ENCODE measurements at places on chromosomes 1 and 21.

GRCh38 chr1:15368888-15369287, 40.8 kb upstream of the EFHD2 start:
- no peak for DNase-seq

DNA sequence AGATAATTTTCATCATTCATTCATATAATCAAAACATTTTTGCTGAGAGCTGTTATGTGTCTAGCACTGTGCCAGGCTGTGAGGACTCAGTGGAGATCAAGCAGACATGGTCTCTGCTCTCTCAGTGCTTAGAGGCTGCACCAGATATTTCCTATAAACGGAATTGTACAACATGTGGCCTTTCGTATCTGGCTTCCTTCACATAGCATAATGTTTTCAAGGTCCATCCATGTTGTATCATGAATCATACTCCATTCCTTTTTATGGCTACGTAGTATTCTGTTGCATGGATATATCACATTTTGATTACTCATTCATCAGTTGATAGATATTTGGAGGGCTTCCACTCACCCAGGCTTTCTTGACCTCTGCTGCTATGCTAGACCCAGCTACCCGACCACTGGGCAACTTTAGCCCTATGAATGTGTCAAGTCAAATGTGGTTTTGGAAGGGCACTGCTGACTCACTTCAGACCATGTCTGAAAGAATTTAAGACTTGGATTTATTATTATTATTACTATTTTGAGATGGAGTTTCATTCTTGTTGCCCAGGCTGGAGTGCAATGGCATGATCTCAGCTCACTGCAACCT, 18.5 kb downstream of the NCF2 start:
- no peak for DNase-seq

GRCh38 chr1:98323388-98323787, 338.1 kb upstream of the SNX7 start:
- DNase-seq = no peak

DNA sequence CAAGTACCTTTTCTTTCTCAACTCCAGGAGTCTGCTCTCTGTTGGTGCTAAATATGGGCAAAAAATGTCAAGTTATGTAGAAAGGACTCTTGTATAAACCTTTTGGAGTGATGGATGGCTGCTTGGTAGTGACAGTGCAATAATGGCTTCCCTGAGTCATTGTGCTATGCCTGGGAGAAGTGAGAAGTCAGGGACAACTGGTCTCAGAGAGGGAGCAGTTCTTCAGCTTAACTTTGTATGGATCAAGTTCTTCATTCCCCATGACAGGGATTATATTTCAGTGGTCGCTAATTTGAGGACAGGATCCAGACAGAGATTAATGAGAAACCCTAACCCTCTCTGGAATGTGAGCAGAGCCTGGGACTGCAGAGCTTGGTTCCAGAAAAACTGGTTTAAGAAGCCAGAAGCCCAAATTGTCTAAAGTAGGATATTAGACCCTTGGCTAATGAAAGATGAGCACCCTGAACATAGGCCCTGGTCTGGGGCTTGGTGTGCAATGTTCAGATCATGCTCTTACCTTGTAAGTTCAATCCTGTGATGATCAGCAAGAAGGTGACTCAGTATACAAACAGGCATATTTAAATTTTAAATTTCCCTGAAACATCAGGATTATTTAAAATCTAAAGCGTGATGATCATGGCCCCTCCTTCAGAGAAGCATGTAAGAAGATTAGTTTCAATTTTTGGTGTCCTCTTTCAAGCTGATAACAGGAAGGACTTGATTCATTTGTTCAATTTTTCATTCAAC, 50.9 kb downstream of the NTMT2 start:
- no peak for DNase-seq

GRCh38 chr1:202923533-202923932, 3.5 kb downstream of the KLHL12 start:
- no peak for DNase-seq

GRCh38 chr21:14388282-14388681, 5.3 kb upstream of the HSPA13 start:
- DNase-seq = no peak

DNA sequence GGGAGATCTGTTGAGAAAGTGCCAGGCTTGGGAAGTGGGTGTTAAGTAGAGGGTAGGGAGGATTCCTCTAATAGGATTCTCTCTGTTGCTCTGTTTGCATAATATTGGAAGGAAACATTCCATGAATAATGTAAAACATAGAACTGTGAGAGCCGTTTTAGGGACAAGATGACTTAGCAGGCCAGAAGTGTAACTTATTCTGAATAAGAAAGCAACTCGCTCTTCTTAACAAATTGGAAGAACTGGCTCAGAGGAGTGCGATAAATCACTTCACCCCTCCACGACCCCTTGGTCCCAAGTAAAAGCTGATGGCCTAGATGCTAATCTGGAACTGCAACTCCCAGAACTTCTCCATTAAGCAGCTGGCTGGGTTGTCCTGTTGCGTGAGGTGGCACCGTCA, 19.1 kb downstream of the SIM2 start:
- no peak for DNase-seq

GRCh38 chr1:41892301-41892781, 26.4 kb downstream of the HIVEP3 start:
- no peak for DNase-seq

- no peak for DNase-seq
Measured at GRCh38 chr1:101198842-101199636, 37.8 kb upstream of the S1PR1 start.

GRCh38 chr1:215201283-215201682, 118.7 kb downstream of the KCNK2 start:
- no peak for DNase-seq

DNA sequence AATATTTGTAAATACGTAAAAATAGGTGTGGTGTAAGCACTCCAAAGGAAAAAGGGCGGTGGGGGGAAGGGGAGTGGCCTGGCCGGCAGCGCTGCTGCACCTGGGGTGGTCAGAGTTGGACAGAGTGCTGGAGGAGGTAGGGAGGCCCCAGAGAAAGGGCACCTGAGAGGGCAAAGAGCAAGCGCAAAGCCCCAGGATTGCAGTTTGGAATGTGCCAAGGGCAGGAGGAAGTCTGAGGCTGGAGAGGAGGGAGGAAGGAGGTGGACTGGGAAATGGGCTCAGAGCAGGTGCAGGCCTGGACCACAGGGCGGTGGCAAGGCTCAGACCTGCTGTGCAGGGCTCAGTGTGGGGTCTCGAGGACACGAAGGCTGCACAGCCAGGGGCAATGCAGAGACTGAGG, 30.6 kb downstream of the LDLRAP1 start:
- DNase-seq = no peak

DNA sequence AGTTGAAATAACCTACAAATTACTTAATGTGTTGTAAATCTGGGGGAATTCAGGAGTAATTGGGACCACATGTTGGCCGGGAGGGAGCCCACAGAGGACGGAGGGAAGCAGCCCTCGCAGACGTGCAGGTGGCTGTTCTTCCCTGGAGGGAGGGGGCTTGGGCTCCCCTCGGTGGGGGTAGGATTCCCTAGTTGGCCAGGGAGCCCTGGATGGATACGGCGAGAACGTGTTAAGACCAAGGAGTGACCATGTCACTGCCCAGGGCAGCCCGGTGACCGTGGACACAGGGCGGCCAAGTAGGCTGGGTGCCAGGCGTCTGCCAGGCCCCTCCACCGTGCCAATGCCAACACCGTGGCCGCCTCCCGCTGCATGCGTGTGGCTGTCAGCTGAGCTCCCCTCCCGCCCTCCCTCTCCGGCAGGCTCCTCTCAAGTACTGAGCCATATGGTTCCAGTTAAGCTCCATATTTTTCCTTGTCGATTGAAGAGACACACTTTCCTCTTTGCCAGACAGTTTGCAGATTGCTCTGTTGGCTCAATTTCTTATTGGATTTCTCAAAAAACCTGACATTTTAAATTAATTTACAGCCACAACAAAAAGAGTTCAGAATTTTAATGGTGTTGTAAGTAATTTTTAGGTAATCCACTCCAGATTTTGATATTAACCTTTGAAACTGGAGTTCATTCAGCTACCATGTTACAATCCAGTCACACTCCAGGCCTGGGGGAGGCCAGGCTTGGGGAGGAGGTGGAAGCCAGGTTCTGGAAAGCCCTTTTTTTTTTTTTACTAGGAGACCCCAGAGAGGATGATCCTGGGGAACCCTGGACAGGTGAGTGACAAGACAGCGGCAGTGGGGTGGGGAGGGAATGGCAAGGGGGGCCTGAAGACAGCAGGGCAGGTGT, 71.2 kb downstream of the CASZ1 start:
- DNase-seq = no peak

GRCh38 chr1:161848676-161849075, 82.6 kb downstream of the ATF6 start:
- DNase-seq = no peak

DNA sequence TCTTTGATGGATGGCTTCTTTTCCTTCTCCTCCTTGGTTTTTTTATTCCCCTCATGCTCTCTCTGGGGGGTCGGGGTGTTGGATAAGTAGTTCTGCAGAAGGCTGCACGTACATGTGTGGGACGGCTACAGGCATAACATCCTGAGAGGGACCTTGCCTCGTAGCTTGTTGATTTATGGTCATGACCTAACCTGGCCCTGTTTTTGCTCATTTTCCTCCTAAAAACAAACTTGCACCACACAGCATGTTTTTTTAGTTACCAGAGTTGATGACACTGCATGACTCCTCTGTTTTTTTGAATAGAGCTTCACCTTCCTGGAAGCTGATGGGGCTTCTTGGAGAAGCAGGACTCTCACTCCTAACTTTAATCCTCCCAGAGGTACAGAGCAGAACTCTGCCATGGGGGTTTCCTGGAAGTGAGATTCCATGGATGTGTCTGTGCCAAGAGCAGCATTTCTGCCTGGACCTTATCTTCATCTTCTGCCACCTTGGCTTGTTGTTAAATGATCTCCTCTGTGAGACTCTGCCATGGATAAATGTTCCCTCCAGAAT, 114.7 kb downstream of the PAPPA2 start:
- DNase-seq = no peak

- no peak for DNase-seq
Measured at GRCh38 chr1:200364831-200365230, 45.0 kb downstream of the ZNF281 start.

DNA sequence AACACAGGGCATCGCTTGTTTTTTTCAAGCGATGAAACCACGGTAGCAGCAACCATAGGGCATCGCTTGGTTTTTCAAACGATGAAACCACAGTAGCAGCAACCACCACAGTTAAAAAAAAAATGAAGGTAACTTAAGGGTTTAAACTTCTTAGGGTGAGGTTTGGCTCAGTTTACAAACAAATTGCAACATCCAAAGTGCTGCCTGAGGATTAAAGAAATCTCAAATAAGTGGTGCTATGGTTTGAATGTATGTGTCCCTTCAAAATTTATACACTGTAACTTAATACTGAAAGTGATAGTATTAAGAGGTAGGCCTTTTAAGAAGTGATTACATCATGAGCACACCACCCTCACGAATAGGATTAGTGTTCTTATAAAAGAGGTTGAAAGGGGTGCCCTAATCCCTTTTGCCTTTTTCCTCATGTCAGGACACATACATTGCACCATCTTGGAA, 6.4 kb upstream of the GBP5 start:
- DNase-seq = no peak

- DNase-seq = peak; percentile 34
Measured at GRCh38 chr1:31701091-31701736, 2.6 kb downstream of the COL16A1 start.

DNA sequence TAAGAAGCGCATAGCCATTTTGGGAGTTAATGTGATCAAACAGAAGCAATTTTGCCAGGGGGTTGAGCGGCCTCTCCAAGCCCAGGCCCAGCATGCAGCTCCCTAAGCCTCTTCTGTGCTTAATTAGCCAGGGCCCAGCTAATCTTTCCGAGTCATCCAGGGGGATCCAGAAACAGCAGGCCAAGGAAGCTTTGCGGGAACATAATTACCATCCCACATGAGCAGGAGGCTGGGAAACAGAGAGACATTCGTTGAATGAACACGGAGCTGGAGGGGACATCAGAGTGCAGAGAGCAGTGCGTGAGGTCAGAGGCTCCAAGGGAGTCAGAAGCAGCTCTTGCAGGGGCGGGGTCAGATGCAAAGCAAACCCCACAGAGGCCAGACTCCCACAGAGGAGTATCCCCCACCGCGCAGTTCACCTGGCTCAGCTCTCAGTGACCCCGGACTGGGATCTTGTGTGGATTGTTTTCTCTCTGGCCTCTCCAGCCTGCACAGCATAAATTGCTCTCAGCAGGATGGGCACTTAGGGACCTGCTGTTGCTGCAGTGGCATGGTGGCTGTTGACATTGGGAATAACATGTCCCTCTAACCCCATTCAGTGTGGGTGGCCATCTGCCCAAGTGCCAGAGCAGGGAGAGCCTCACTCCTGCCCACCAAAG, 657.4 kb downstream of the AJAP1 start:
- DNase-seq = no peak

DNA sequence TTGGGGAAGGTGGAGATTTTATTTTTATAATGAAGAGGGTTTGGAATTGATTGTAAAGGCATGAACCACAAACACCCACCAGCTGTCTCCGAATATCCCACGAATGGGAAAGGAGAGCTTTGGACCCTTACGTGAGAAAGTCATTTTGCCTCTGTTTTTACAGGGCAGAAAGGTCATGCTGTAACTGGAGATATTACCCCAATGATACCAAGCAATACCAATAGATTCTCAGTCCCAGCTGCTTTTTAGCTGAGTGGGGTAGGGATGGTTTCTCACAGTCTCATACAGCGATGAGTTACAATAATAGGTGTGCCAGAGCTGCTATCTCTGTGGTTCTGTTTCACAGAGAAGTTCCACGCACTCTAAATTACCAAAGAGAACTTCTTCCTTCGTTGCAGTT, 8.8 kb upstream of the F3 start:
- no peak for DNase-seq

DNA sequence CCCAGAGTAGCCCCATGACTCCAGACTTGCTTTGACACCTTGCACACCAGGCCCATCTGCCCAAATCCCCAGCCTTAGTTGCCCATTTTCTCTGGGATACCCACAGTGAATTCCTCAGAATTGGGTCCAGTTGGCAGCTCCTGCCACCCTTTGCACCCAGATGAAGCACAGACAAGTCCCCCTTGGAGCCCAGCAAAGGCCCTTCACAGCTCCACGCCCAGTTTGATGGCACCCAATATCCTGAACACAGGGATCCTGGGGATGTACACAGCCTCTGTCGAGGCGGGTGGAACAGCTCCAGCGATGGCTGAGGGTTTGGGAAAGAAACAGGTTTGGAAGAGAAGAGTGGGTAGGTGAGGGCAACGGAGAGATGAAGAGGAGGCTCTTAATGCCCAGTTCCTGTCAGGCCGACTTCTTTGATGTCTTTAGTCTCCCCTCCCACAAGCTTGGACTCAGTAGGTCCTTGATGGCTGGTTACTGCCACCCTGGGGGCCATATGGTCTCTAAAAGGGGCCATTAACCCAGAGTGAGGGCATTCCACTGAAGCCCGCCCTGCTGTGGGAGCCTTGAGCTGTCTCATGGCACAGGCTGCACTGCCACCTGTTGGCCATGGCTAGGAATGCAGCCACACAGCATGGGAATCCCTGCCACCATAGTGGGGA, 21.7 kb downstream of the TMEM53 start:
- DNase-seq = peak; percentile 67

Measured in NCI-H2227 treated with DMSO at 0.1 percent for 48 hours (cell line).